ENCODE measurements at places on chromosomes 4 and X.

DNA sequence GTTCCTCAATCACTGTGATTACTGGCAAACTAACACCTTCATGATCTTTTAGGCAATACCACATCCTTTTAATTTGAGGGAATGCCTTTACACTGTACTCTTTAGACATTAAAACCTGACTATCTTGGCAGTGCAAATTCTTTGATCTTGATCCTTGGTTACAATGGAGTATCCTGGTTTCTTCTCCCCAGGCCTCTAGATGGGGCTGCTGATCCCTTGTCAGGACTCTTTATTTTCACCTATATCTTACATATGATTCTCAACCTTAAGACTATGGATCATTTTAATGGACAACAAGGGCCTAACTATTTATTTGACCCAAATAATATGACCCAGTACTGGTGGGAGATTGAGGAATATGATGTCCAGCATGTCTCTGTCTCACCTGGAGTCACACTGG, 1005.5 kb upstream of the INTU start:
- no peak for DNase-seq

DNA sequence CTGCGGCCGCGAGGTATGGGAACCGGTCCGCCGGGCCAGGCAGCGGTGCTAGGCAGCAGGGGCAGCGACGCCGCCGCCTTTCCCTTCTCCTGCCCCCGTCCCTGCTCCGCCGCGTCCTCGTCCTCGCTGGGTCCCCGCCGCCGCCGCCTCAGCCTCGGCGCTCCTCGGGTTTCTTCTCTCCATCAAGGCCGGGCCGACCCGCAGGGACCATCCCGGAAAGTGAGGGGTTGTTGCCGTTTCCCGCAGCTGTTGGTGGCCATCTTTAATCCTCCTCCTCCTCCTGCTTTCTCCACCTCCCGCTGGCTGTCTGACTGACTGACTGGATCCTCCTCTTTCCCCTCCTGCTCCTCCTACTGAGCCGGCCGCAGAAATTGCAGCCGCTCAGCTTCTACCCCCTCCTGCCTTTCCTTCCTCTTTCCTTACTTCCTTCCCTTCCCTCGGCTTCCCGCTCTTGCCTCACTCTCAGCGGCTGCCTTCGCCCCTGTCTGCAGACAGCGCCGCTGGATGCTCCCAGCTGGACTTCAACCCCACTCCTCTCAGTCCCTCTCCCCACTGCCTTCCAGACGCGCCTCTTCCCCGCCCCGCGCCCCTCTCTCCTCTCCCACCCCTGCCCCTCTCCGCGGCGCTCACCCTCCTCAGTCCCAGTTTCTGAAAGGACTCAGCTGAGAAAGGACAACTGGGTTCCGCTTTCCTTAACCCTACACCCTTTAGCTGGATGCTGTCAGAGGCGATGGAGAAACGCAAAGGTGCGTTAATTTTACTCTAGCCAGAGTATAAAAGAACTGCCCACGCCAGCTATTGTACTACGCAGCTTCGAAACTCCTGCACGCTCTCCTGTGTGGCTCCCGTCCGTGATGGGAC, at the start of gene WDFY3:
WDFY3 (minus strand) TSS at position 309 of the 861 bp plus-strand sequence. CDS start 106,099 bp downstream, outside the sequence.
- peak; percentile 80 for DNase-seq

DNA sequence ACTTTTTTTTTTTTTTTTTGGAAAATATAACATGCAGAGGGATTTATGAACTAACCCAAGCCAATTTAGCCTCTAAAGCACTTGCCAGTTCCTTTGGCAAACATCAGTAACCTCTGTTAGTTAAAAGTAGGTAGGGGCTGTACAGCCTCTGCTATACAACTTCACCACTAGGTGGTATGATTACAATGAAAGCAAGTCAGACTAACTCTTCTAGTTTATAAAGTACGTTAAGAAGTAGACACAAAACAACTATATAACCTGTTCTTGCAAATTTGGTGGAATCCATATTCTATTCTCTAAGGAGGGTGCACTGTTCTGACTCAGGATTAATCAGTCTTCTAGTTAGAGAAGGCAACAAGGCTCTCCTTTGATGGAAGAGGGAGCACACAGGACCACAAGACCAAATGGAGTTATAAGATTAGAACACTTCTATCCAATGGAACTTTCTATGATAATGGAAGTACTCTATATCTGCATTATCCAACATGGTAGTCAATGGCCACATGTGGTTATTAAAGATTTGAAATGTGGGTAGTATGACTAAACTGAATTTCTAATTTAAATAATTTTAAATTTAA, 12.8 kb downstream of the AIMP1 start:
- DNase-seq = no peak

DNA sequence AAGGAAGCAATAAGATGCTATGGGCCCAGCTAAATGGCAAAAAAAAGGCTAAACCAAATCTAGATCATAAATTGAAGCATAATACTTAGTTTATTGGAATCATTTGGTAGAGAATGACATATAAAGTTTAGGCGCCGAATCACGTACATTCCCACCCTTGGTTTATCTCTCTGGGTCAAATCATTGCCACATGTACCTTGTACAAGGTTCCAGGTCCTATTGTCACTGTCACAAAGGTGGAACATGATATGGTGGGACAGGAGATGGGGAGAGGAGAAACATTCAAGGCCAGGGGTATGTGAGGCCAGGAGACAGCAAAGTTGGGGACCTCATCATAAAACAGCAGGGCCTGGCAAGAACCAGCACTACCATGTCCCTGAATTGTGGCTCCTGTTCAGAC, 13.4 kb downstream of the MAML3 start:
- no peak for DNase-seq

DNA sequence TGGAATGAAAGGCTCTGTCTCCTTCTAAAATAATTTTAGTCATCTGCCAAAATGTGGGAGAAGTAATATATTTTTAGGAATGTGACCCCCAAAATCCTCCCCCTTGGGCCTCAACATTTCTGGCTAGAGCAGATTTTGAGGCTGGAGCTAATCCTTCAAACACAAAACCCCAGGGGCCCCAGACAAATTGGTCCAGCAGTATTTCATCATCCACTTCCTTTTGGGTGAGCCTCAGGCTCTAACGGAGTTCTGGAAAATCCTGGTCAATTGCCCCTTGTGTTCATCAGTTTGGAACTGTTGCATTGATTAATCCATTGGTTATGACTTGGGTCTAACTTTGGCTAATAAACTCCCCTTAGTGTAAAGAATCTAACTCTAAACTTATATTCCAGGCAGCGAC, 67.4 kb upstream of the PCDH19 start:
- DNase-seq = no peak

DNA sequence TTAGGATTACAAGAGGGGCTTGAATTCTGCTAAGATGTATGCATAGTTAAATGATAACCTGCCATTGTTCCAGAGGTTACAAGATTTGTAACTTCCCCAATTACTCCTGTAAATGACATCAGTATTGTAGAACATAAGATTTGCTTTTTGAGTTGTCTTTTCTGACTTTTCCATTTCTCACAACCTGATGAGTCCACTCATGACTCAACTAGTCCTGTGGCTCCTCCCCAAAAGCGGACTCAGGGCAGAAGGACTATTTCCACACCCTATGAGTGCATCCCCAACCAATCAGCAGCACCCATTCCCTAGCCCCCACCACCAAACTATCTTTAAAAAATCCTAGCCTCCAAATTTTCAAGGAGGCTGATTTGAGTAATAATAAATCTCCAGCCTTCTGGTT, 54.7 kb downstream of the HOPX start:
- DNase-seq = no peak

DNA sequence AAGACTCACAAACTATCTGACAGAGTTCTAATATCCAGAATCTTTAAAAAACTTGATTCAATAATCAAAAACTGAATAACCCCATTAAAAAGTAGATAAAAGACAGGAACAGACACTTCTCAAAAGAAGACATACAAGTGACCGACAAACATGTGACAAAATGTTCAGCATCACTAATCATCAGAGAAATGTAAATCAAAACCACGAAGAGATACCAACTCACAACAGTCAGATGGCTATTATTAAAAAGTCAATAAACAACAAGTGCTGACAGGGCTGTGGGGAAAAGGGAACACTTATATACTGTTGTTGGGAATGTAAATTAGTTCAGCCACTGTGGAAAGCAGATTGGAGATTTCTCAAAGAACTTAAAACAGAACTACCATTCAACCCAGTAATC, 138.1 kb upstream of the RASGEF1B start:
- no peak for DNase-seq

- DNase-seq = no peak
These were observed 18.4 kb downstream of the SLC38A5 start for GRCh38 chrX:48451708-48452107.

- DNase-seq = no peak
These were observed 98.8 kb upstream of the EGFL6 start for GRCh38 chrX:13470685-13470977.

- no peak for DNase-seq
These were observed 1.9 kb downstream of the SHOX start for GRCh38 chrX:632366-633042.

GRCh38 chrX:108494406-108495090, 54.9 kb downstream of the COL4A5 start:
- DNase-seq = no peak

GRCh38 chr4:121272526-121272925, 108.3 kb downstream of the QRFPR start:
- no peak for DNase-seq

DNA sequence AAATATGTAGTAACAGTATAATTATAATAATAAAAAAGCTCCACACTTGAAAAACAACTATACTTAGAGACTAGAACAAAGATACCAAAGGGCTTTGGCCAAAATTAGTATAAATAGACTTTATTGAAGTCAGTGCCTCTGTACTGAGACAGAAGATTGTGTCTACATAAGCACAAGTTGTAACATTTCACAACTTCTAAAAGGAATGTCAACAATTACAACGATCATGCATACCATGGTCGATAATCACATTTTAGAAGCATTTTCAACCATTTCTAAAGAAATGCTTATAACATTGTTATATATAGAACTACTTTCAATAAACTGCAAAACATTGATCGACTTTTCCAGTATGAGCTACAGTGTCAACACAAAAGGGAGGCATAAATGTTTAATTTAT, 57.0 kb downstream of the DHX15 start:
- no peak for DNase-seq

DNA sequence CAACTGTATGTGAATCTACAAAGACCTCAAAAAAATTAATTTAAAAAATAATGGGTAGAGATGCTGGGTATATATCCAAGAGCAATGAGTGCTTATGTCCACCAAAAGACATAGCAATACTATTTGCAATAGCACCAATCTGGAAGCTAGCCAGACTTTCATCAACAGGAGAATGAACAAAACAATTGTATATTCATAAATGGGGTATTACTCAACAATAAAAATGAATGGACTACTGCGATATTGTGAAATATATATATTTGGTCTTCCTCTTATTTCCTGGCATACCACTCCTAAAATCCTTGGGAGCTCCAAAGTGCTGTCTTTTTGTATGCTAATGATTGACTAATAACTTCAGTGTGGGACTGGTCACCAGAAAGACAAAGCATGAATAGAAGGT, 77.5 kb downstream of the MSN start:
- DNase-seq = no peak

DNA sequence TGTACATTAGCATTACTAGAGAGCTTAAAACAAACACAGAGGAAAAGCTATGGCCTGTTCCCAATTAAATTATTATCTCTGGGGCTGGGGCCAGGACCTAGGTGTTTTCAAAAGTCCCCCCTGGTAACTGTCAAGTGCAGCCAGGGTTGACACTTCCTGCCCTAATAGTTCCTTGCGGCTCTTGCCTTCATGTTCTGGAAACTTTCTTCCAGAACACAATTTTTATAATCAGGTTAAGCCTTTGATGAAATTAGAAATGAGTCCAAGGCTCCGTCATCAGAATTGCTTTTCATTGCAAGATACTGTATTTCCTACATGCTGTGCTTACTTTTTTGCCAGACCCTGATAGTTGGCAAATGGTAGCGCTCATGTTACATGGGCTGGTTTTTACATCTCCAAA, 229.6 kb downstream of the UNC5C start:
- no peak for DNase-seq

DNA sequence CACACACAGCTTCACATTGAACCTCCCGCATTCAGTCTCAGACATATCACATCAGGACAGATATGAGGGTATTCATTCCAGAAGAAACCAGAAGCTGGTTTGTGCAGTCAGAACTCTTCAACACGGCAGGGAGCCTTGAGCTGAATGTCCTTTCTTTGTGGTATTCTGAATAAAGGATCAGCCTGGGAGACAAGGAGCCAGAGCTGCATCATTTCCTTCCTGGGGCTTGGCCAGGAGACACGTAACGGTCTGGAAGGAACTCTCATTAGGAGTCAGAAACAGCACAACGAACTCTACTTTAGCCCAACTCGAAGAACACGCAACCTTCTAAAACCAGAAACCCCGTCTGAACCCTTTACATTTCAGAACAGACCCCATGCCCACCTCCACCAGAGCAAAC, 46.4 kb downstream of the KDR start:
- no peak for DNase-seq

DNA sequence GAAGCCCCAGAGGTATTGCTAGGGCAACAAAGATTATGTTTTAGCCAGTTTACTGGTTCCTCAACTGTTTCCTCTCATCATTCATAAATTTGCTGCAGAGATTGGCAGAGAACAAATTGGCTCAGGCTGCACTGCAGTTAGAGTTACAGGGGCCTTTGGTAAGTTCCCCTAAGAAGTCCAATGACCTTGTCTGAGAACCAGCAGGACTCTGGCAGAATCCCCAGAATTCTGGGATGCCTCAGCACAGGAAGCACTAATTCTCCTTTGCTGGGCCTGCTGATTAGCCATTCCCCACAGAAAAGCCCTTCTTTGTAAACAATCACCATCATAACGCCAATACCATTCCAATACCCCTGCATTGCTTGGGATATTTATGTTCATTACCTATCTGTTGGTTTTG, 151.3 kb downstream of the USP46 start:
- no peak for DNase-seq

DNA sequence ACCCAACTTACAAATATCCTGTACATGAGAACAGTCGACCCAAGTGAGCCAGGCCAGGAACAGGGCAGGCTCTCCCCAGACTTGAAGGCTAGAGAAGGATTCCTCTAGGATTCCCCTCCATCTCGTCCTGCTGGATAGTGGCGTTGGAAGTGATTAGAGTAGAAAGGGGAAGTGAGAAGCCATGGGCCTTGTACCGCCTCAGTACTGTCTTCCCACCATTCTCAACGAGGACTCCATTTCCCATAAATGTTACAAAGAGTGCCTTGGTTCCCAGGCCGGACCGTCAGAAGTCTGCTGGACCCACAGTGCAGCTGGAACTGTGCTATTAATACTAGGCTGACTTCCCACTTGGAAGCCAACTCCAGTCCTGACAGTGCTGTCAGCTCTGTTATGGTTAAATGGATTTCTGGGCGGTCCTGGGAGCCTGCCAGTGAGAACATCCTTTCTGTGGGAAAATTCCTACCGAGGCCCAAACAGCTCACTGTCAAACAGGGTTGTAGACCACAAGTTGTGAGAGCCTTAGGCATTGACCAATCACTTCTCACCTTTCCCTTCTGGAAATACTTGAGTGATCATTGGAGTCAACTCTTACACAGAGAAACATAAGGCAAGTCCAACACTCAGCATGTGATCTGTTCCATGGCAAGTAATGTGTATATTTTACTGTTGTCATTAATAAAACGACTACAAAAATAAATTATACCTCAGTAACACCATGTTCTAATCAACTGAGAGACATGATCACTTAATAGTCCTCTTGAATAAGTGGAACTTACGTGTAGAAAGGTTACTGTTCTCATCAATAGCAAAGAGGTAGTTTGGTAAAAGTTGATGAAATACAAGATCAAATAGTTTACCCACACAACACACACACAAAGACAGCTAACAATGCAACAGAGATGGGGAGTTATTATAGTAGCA, 58.4 kb downstream of the AMELX start:
- DNase-seq = no peak
